ENCODE measurements at places on chromosomes 12 and 14. TPM values are rescaled to one million over a fixed set of nuclear protein-coding genes. Genes with fewer than 3 reads are reported as not detected.

CIDEB gene
- polyA plus RNA-seq, result 24.6 TPM

ANKRD33 gene
- polyA plus RNA-seq, result 0.16 TPM

SNRPF gene
- 79.8 TPM for polyA plus RNA-seq

- DNase-seq, result no peak
These were observed 70.3 kb downstream of the RNFT2 start for GRCh38 chr12:116808113-116809105.

- no peak for DNase-seq
These were observed 31.2 kb downstream of the DAD1 start for GRCh38 chr14:22557846-22558220.

- DNase-seq, result no peak
These were observed 296.4 kb downstream of the ADAMTS20 start for GRCh38 chr12:43255522-43256111.

ARHGAP9 gene
- polyA plus RNA-seq, result 2.9 TPM

DNA sequence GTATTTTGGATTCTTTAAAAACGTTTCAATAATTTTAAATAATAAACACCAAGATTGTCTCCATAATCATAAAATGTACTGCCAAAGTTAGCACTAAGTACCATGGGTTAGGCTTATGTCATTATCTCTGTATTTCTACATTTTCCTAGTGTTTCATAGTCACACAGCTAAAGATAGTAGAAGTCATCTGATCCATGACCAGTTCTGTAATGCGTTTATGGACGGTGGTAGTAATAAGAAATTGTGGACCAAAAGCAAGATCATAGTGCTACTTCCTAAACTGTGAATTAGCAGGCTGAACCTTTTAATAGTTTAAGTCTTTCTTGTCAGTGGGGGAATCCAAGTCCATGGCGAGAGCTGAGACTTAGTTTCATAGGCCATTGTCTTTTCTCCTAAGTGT lies 142.1 kb downstream of the AKAP6 start:
- DNase-seq, result no peak

- DNase-seq, result no peak
These were observed 1.7 kb downstream of the CABP1 start for GRCh38 chr12:120642121-120642520.

PLEKHD1 gene
- polyA plus RNA-seq, result 4.6 TPM

DNA sequence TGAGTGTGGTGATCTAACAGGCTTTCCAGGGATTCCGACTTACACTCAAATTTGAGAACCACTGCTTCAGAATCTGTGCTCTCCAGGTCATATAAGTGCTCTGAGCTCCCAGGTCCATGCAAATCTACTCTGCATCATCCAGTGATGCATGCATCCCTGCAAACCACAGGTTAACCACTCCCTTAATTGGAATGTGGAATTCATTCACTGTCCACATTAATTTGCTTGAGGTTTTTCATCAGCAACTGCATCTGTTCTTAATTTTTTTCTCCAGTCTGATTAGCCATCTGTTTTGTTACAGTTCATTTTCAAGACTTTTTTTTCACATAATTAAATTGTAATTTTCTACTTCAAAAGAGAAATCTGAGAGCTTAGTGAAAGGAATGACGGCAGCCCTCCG lies 43.4 kb upstream of the RIN3 start:
- DNase-seq, result no peak

FICD gene
- polyA plus RNA-seq, result 4.0 TPM
